ENCODE measurements at places on chromosomes 6 and 20.
A peak's percentile ranks its signal among the peaks of the same experiment; 100 is the strongest.

- no peak for DNase-seq
- peaks cover 7% of the 10 kb centered on the region for H3K36me3 ChIP-seq
- H3K4me3 ChIP-seq: no peak overlapping the region
- no peak overlapping the region for H3K27ac ChIP-seq
Measured at GRCh38 chr20:17650301-17651128, 31.5 kb downstream of the RRBP1 start.

- H3K4me1 ChIP-seq: no peaks in the 10 kb centered on the region
- H3K27ac ChIP-seq: no peak overlapping the region
- no peak overlapping the region for H3K4me3 ChIP-seq
- H3K27me3 ChIP-seq: no peaks in the 10 kb centered on the region
- H3K36me3 ChIP-seq: no peaks in the 10 kb centered on the region
Measured at GRCh38 chr6:24537082-24537699, 42.4 kb downstream of the ALDH5A1 start.

DNA sequence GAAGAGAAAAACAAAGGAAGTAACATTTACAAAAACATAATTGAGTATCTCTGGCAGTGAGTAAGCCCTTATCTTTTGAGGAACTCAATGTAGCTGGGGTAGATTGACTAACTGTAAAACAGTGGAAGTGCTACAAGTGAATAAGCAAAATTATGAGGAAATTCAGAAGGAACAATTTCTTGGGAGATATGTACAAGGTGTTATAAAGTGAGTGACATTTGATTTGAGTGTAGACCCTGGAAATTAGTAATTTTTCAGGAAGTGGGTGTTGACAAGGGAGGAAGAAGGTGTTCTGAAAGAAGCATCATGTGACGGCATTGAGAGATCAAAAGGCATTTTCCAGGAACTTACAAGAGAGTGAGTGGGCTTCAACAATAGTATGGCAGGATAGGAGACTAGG is 22.2 kb downstream of the XRN2 start:
- H3K27me3 ChIP-seq: no peaks in the 10 kb centered on the region
- peak overlapping the region; percentile 57 for H3K27ac ChIP-seq
- H3K4me3 ChIP-seq: peak overlapping the region; percentile 35
- no peak for DNase-seq
- H3K36me3 ChIP-seq: peaks cover 30% of the 10 kb centered on the region
- peaks cover 50% of the 10 kb centered on the region for H3K4me1 ChIP-seq

- H3K4me3 ChIP-seq: no peak overlapping the region
- peaks cover 37% of the 10 kb centered on the region for H3K36me3 ChIP-seq
- no peak for DNase-seq
Measured at GRCh38 chr6:26544473-26544872, 6.3 kb downstream of the HMGN4 start.

DNA sequence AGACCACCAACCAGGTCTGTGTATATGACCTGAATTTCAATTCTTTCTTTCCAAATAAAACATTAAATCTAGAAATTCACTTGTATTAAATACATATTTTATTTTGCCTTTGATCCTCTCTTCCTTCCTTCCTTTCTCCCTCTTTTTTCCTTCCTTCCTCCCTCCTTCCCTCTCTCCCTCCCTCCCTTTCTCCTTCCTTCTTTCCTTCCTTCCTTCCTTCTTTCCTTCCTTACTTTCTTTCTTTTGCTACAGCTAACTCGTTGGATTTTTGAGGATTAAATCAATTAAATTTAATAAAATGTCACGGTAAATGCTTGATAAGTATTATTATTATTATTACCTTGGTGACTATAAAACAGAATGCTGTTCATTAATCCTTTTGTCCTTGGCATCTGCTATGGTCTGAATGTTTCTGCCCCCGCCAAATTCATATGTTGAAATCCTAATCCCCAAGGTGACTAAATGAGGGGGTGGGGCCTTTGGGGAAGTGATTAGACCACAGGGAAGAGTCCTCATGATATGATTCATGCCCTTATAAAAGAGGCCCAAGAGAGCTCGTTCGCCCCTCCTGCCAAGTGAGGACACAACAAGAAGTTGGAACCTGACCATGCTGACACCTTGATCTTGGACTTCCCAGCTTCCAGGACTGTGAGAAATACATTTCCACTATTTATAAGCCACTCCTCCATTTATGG is 67.6 kb upstream of the BTBD3 start:
- H3K4me1 ChIP-seq: no peaks in the 10 kb centered on the region
- DNase-seq: no peak
- no peaks in the 10 kb centered on the region for H3K27me3 ChIP-seq
- no peaks in the 10 kb centered on the region for H3K36me3 ChIP-seq
- H3K4me3 ChIP-seq: no peak overlapping the region

DNA sequence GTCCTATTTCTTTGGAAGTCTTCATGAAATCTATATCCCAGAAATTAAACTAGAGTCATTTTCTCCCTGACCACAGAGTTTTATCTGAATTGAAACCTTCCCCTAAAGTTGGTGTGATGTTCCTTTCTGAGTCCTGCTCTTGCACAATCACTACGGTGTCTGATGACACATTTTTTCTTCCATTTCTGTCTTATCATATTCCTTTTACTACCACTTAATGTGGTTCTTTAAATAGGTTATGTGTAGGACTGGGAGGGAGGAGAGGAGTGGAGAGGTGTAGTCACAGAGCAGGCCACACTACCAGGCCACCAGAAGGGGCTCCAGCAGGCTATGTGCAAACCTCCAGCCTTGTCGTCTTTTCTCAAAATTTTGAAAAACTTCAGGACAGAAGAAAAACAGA is 39.7 kb upstream of the ATXN1 start:
- no peaks in the 10 kb centered on the region for H3K36me3 ChIP-seq
- peaks cover 17% of the 10 kb centered on the region for H3K27me3 ChIP-seq
- H3K4me1 ChIP-seq: peaks cover 18% of the 10 kb centered on the region

DNA sequence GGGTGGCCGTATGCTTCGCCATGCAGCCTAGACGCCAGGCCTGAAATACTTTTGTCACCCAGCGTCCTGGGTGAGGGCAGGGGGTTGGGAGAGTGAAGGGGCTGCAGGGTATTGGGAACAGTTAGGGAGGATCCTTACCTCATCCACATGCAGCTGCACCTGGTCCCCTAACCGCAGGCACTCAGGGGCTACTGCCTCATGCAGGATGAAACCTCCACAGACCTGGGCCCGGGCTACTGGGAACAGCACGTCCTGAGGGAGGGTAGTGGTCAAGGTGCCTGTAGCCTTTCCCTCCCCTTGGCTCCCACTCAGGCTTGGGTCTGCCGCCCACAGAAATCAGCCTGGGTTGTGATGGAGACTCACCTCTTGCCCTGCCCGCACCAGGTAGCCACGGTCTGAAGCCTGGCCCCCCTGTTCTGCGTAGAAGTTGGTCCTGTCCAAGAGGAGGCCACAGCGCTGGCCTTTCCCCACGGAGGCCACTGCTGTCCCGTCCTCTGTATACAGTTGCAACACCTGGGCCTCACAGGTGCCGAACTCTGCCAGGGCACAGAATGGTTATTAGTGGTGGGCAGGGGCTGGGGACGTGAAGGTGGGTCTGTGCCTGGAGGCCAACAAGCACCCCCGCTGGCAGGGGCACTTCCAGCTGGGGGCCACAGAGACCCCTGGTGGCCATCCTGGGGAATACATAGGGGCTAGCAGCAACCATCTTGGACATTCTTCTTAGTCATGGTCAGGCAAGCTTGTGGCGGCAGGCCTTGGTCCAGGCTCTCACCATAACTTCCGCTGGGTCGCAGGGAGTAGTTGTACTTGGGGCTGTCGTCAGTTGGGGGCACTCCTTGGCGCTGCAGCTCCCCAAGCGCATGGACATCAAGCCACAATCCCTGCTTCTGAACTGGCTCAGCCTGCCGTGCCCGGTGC is 8.6 kb downstream of the AARS2 start:
- H3K27ac ChIP-seq: no peak overlapping the region
- peaks cover 2% of the 10 kb centered on the region for H3K27me3 ChIP-seq
- no peaks in the 10 kb centered on the region for H3K4me1 ChIP-seq
- no peak overlapping the region for H3K4me3 ChIP-seq
- no peak for DNase-seq

- no peak overlapping the region for H3K27ac ChIP-seq
- H3K36me3 ChIP-seq: peaks cover 1% of the 10 kb centered on the region
- no peak overlapping the region for H3K4me3 ChIP-seq
- H3K27me3 ChIP-seq: peaks cover 2% of the 10 kb centered on the region
- no peak for DNase-seq
Measured at GRCh38 chr6:88605271-88605670, 358.1 kb downstream of the RNGTT start.

- no peak overlapping the region for H3K27ac ChIP-seq
- H3K36me3 ChIP-seq: no peaks in the 10 kb centered on the region
- no peak for DNase-seq
- no peaks in the 10 kb centered on the region for H3K4me1 ChIP-seq
- H3K27me3 ChIP-seq: no peaks in the 10 kb centered on the region
Measured at GRCh38 chr6:86192123-86192522, 549.4 kb upstream of the SYNCRIP start.

GRCh38 chr6:135052939-135053338 is 1.7 kb downstream of the HBS1L start:
- peaks cover 37% of the 10 kb centered on the region for H3K36me3 ChIP-seq
- H3K4me3 ChIP-seq: peak overlapping the region; percentile 94
- H3K27ac ChIP-seq: peak overlapping the region; percentile 96
- H3K27me3 ChIP-seq: peaks cover 2% of the 10 kb centered on the region
- H3K4me1 ChIP-seq: peaks cover 53% of the 10 kb centered on the region

DNA sequence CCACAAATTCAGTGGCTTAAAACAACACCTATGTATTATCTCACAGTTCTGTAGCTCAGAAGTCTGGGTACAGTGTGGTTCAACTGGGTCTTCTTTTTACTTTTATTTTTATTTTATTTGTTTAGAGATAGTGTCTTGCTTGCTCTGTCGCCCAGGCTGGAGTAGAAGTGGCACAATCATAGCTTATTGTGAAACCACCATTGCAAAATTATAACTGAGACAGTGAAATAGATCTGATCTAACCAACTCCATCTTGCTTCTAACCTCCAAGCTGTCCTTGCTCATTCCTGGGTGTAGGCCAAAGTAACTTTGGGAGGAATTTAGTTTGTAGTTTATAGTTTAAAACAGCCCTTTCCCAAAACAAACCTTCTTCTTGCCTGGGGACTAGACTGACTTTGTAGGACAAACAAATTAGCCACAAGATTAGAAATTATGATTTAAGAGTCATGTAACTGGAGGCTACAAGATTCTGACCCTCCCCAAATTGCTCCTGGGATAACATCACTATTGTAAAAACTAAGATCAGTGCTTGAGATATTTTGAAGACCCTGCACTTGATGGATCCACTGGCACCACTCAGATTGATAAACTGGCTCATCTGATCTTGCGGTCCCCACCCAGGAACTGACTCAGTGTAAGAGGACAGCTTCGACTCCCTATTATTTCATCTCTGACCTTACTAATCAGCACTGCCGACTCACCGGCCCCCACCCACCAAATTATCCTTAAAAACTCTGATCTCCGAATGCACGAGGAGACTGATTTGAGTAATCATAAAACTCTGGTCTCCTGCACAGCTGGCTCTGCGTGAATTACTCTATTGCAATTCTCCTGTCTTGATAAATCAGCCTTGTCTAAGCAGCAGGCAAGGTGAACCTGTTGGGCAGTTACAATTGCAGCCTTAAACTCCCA is 193.4 kb upstream of the CDYL start:
- H3K27ac ChIP-seq: no peak overlapping the region
- no peak overlapping the region for H3K4me3 ChIP-seq
- H3K27me3 ChIP-seq: no peaks in the 10 kb centered on the region

GRCh38 chr6:136990754-136991153 is 54.0 kb downstream of the IL20RA start:
- peaks cover 67% of the 10 kb centered on the region for H3K27me3 ChIP-seq
- no peak for DNase-seq
- no peak overlapping the region for H3K27ac ChIP-seq
- H3K4me1 ChIP-seq: no peaks in the 10 kb centered on the region

- H3K27ac ChIP-seq: no peak overlapping the region
- no peak overlapping the region for H3K4me3 ChIP-seq
Measured at GRCh38 chr6:135299256-135299655, 118.1 kb downstream of the MYB start.

DNA sequence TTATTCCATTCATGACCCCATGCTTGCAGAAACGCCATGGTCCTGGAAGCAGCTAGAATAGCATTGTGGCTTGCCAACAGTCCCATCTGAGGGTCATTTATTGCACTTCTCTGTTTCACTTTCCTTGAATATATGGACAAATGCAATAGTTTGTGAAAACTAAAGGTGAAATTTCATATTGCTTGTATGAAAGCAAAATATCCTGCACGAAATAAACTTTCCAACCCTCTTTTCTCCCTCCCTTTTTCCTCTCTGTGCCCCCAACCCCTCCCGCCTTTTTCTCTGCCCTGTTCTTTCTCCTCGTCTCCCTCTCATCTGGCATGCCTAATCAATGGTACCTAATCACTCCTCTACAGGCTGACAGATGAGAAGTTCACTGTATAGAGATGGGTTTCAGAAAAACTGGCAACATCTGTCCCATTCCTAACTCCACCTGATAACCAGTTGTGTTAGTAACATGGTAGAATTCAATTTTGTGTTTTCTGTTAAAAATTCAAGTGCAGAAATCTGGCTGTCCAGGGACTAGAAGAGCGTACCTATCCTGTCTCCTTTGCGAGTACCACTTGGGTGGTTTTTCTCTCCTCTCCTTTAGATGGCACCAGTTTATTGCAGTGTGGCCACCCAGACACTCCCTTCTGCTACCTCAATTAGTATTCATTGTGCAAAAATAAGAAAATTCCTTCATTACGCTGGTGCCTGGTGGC is 198.6 kb downstream of the FOXA2 start:
- H3K4me3 ChIP-seq: no peak overlapping the region
- DNase-seq: no peak
- H3K4me1 ChIP-seq: no peaks in the 10 kb centered on the region
- no peaks in the 10 kb centered on the region for H3K36me3 ChIP-seq

DNA sequence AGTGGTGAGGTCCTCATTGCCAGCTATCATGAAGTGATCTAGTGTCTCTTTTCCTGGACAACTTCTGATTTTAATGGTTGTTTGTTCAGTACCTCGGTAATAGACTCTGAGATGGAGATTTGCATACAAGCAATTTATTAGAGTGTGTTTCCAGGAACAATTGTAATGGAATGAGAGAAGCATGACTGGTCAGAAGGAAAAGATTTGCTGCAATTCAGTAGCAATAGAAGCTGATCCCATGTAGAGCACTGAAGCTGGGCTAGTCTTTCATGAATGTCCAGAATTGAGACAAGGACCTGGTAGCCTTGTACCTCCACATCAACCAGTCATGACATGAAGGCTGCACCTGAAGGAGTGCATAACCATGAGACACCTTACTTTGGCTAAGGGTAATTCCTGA is 526.5 kb downstream of the NKAIN2 start:
- no peaks in the 10 kb centered on the region for H3K27me3 ChIP-seq
- H3K27ac ChIP-seq: no peak overlapping the region
- H3K4me3 ChIP-seq: no peak overlapping the region
- H3K4me1 ChIP-seq: no peaks in the 10 kb centered on the region

- peaks cover 54% of the 10 kb centered on the region for H3K36me3 ChIP-seq
- no peaks in the 10 kb centered on the region for H3K27me3 ChIP-seq
- H3K27ac ChIP-seq: peak overlapping the region; percentile 96
- H3K4me3 ChIP-seq: peak overlapping the region; percentile 81
Measured at GRCh38 chr6:111759836-111760785, 113.1 kb downstream of the FYN start.

Data from activated T-helper 1 cell treated with anti-CD3 and anti-CD28 coated beads, Interleukin-12 subunit alpha, Interleukin-12 subunit beta, Interleukin-2, Interleukin-4 antibody, amounts not matched to agents 30 ng/mL and 10 ng/mL and 1 ng/mL, durations not matched to agents 14 hours and 24 hours and 36 hours (primary cell).